Fibroblast of skin of right biceps (primary cell): ENCODE measurements at places on chromosomes 2 and 18.

DNA sequence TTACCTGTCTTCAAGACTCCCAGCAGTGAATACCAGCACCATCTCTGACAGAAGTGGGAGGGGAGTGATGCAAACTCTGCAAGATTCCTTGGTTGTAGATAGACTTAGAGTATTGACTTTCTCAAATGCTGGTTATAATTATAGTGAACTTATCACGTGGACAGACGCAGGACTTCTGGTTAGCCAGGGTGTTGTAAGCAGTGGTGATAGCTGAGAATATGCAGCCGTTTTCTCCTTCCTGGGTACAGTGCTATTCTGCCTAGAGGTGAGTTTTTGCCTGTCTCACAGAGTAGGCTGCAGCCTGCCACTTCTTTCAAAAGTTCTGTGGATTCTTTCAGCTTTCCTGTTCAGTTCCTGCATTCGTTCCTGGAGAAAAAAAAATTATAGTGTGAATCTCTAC lies 733 bp upstream of the CXCR2 start:
- no peak for DNase-seq

GRCh38 chr2:13495051-13495450 lies 778.3 kb downstream of the TRIB2 start:
- no peak for DNase-seq

DNA sequence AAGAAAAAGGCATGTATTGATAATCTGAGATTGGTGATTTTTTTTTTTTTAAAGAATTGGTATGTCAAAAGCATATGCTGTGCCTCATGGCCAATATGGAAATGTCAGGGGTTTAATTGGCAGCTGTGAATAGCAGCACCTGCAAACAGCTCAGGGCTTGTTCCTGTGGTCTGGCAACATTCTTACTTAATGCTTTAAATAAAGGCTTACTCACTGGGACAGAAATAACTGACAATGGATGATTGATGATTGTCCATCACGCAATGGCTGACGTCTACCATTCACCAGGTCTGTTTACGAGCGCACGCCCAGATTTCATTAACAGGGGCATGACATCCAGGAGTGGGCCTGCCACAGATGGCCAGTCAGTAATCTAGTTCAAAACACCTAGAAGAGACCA lies 66.7 kb downstream of the ETAA1 start:
- peak; percentile 21 for DNase-seq

DNA sequence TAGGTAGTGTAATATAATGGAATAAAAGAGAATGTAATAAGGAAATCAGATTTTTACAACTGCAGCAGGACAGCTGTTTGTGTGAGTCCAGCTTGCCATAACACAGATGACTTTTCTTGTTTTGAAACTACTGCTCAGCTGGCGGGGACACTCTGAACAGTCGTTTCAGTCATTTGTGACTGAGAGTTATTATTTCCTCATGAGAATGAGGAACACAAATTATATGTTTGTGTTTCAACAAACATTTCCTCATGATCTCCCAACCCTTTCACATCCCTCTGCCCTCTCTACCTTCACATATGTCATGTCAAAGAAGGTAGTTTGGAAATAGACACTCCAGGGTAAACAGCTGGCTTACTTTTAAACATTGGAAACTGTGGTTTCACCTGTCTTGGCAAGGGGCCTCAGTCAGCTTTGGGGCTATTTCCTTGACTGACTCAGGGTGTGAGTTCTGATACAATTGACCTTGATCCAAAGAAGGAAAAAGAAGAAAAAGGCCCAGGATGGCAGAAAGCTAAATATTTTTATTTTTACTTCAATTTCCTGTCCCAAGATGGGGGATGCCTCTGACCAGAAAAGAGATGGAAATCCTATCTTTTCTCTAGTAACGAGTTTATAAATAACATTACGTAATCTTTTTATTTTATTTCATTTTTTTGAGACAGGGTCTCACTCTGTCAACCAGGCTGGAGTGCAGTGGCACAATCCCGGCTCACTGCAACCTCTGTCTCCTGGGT lies 593 bp downstream of the SP140L start:
- no peak for DNase-seq

- no peak for DNase-seq
Measured at GRCh38 chr2:101089419-101089818, 61.8 kb downstream of the TBC1D8 start.

GRCh38 chr2:234324116-234324515 lies 172.8 kb downstream of the ARL4C start:
- DNase-seq: no peak

DNA sequence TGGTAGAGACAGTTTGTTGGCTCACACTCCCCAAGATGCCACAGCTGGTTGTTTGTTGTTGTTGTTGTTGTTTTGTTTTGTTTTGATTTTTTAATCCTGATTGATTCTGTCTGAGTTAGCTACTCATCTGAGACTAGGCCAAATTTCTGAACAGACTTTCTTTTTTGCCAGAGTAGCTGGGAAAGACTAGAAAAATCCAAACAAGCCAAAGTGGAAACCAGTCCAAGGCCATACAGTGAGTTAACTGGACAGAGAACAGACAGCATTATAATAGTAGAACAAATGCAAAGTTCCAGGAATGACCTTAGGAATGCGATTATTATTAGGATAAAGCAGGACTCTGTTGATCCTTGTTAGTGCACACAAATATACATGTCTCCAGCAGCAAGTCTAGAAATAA lies 43.8 kb upstream of the CYP26B1 start:
- no peak for DNase-seq

DNA sequence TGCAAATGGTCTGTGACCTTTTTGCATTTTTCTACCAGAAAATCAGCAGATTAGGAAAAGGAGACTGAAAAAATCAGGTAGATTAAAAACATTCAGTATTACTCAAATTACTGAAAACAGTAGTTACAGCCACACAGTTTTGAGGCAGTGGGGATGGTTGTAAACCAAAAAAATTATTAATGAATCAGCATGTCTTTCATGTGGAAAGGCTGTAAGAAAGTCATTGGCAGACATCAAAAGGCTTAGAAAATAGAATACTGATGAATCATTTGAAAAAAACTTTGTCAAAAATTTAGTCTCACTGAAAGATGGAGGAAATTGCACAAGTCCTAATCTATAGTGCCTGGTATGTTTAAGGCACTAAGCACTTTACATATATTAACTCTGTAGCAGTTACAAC lies 133.9 kb upstream of the GCFC2 start:
- peak; percentile 19 for DNase-seq

DNA sequence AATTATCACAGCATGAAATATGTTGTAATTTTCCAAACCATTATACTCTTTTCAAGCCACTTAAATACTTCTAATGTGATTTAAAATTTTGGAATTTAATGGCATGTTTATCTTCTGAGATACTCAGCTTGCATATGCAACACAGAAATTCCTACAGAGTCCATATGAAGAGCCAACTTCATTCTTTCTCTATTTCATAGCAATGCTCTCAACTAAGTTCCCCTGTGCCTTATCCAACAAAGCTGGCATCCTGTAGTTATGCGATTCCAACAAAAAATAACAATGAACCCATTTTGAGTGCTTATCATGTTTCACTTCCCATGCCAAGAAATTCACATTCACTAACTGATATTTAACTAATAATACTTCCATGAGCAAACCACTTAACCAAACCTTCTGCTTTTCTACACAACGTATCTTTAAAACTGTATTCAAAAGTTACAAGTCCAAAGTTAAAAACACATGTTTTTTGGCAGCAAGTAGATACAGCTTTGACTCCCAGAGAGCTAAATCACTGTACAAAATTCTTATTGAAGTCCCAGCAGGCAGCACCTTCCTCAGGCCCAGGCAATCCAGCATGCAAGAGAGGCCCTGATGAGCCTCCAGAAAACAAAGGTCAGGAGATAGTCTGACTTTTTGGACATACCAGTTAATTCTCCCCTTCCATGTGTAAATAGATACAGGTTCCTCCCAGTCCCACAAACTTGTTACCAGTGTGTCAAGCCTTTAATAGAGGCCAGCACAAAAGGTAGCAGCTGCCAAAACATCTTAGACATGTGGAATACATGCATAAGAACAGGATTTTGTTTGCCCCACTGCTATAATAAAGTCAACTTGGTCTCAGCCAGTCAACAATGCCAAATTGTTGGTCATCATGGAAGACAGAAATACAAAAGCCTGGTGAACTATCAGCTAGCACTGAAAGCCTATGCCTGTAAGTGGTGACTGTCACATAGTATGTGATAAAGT lies 113.1 kb upstream of the WDR75 start:
- DNase-seq: peak; percentile 82

DNA sequence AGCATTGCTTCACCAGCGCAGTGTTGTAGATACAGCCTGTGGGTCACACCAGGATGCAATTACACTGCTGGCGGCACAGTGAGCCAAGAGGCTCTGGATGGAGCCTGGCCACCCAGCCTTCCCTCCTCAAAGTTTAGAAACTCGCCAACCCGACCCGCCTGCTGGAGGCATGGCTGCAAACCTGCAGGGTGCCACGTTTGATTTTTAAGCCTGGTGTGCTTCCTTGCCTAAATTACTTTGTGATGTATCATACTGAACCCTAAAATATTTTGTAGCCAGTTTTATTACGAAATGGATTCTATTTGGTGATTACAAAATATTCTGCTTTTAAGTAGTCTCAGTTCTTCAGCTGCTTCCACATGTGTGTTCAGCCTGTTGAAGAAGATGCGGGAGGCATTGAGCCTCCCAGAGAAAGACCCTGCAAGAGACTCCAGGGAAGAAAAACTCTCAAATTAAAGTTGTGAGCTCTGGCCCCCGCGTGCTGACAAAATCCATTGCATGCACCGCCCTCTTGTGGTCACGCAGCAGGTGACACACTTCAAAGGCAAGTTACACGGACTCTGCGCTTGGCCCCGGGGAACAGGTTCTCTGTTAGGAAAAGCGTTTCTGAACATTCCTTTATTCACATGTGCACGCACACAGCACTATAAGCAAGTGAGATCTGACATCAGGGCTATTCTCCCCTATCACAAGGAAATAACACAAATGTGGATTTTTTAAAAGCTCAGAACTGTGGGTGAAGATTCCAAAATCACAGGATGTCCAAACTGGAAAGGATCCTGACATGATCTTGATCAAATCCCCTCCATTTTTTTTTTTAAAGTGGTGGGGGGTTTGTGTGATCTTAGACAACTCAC lies 63.0 kb upstream of the TWIST2 start:
- peak; percentile 79 for DNase-seq

DNA sequence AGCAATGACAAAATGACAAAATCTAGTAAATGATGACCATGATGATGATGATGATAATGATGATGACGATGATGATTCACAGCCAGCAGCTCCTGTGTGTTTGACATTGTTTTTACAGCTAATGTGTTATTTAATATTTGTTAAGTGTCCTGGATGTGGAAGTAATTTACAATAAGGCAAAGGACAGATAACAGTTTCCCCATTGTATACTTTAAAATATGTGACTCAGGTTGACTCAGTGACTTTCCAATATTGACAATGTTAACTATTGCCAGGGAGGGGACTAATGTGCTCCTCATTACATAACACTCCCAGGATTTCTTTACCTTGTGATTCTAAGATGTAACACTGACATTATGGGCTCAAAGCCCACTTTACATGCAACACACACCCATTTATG lies 602.2 kb downstream of the FBXO15 start:
- DNase-seq: no peak

GRCh38 chr2:96108151-96108540 lies 8.2 kb downstream of the ADRA2B start:
- no peak for DNase-seq

GRCh38 chr2:104236491-104236890 lies 617.4 kb upstream of the POU3F3 start:
- DNase-seq: no peak

DNA sequence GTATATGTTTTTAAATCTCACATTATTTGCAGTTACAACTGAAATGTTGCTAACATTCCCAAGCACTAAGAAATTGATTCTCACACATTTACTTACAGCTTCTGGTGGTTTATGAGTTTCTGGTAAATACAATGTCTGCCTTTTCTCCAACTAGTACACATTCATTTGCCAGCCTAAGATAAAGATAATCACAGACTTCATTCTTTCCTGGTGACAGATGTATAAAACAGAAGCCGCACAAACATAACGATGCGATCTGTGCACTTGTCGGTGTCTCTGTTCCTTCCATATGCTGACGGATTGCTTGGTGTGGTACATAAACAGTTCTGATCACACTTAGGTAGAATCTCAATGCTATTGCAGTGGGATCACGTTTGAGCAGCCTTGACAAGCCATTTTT lies 100.4 kb upstream of the DDX18 start:
- no peak for DNase-seq

- peak; percentile 70 for DNase-seq
Measured at GRCh38 chr18:39561126-39561525, 1995.5 kb upstream of the CELF4 start.

DNA sequence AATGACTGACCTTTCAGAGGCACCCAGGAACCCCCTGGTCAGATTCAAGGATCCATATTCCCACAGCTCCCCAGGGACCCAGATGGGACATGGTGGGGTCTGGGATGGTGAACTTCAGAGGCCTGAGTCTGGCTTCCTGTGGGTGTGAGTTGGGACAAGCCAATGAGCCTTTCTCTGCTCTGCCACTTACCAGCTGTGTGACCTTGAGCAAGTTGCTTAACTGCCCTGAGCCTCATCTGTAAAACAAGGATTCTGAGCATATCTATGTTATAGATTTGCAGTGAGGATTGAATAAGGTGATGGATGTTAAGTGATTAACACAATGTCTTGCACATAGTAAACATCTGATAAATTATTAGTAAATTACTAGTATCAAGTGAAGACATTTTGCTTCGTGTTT lies 6.4 kb downstream of the ABCG8 start:
- DNase-seq: no peak

GRCh38 chr2:191991442-191991841 lies 144.6 kb upstream of the CAVIN2 start:
- DNase-seq: no peak

DNA sequence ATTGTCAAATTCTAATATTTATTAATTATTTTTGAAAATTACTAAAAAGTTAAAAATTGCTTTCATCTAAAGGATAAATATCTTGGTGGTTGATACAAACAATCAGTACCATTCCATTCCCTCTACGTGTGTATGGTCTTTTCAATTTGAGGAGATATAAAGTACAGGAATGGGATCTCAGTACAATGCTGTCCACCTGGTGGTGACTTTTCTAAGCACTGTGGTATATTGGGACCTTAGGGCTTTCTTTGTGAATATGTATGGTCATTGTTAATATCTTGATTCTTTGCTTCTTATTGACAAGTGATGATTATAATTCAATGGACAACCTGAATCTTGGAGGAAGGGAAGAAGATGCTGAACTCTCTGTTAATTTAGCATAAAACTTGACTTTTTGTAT lies 83.1 kb downstream of the NBEAL1 start:
- DNase-seq: peak; percentile 5

GRCh38 chr2:71552356-71552755 lies 99.0 kb downstream of the DYSF start:
- DNase-seq: no peak

GRCh38 chr2:223088866-223089265 lies 36.9 kb downstream of the KCNE4 start:
- no peak for DNase-seq

- DNase-seq: no peak
Measured at GRCh38 chr2:20990442-20991430, 53.1 kb downstream of the APOB start.

- DNase-seq: no peak
Measured at GRCh38 chr18:3360211-3360610, 89.8 kb upstream of the TGIF1 start.

GRCh38 chr2:148917431-148917830 lies 42.4 kb downstream of the KIF5C start:
- DNase-seq: no peak
